ENCODE measurements at places on chromosomes 3 and 15. TPM values are rescaled to one million over a fixed set of nuclear protein-coding genes. Genes with fewer than 3 reads are reported as not detected.

The PBRM1 gene
- 67.1 TPM for total RNA-seq

DNA sequence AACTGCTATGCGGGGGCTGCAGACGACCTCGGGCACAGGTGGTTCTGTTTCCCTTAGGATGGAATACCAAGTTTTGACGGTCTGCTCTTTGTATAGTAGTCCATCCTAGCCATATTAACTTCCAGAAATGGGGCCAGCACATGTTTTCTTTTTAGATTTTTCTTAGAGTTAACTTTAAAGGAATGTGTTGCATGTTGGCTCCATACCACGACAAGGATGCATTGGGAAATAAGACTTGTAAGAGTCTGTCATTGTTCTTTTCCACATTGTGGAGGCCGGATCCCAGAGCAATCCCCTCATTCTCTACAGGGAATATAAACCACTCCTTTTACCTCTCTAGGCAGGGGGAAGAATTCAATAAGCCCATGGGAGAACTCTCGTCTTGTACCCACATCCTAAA is 87.1 kb upstream of the PLSCR4 start:
- no peak for DNase-seq
- no peak overlapping the region for H3K27ac ChIP-seq
- no peaks in the 10 kb centered on the region for H3K27me3 ChIP-seq
- no peak overlapping the region for H3K4me3 ChIP-seq
- H3K36me3 ChIP-seq: no peaks in the 10 kb centered on the region
- no peaks in the 10 kb centered on the region for H3K4me1 ChIP-seq

DNA sequence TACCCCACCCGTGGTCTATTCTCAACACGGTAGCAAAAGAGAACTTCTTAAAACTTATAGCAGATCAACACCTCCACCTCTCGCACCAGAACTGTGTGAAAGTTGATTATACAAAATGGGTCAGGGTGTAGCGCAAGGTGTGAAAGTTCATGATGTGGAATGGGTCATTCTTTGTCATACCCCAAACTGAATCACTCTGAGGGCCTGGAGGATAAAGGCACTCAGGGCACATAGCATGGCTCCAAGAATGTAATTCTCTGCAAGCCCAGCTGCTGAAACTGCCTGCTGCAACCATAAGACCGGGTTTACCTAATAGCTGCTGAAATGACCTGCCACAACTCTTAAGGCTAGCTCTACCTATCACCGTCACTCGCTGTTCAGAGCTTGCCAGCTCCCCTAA is 70.0 kb downstream of the FOXP1 start:
- peaks cover 31% of the 10 kb centered on the region for H3K4me1 ChIP-seq
- no peaks in the 10 kb centered on the region for H3K36me3 ChIP-seq
- no peak for DNase-seq
- no peaks in the 10 kb centered on the region for H3K27me3 ChIP-seq
- no peak overlapping the region for H3K4me3 ChIP-seq

GRCh38 chr3:57783186-57784088 is 27.3 kb downstream of the SLMAP start:
- H3K4me1 ChIP-seq: no peaks in the 10 kb centered on the region
- H3K27me3 ChIP-seq: no peaks in the 10 kb centered on the region
- H3K27ac ChIP-seq: no peak overlapping the region
- no peak for DNase-seq

DNA sequence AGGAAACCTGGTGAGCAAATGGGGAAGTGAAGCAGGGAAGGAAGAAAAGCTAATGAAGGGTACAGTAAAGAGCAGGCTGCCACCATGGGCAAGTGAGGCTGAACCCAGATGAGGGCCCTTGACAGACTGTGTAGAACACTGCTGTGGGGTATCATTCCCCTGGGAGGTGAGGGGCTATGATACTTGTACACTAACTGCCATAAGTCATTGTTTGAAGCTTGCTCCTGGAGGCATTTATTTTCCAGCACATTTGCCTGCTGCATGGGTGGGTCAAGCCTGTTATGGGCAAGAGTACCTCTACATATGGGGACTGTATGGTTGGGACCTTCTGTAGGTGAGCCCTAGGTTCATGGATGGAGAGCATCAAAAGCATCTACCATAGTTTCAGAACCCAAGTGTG is 57.4 kb downstream of the POMGNT2 start:
- H3K4me1 ChIP-seq: no peaks in the 10 kb centered on the region
- H3K27me3 ChIP-seq: no peaks in the 10 kb centered on the region
- no peaks in the 10 kb centered on the region for H3K36me3 ChIP-seq

- no peak for DNase-seq
- peak overlapping the region; percentile 73 for H3K27ac ChIP-seq
- no peaks in the 10 kb centered on the region for H3K36me3 ChIP-seq
- no peak overlapping the region for H3K4me3 ChIP-seq
- H3K4me1 ChIP-seq: peaks cover 40% of the 10 kb centered on the region
Observed at GRCh38 chr3:124837730-124838186, 49.4 kb downstream of the ITGB5 start.

DNA sequence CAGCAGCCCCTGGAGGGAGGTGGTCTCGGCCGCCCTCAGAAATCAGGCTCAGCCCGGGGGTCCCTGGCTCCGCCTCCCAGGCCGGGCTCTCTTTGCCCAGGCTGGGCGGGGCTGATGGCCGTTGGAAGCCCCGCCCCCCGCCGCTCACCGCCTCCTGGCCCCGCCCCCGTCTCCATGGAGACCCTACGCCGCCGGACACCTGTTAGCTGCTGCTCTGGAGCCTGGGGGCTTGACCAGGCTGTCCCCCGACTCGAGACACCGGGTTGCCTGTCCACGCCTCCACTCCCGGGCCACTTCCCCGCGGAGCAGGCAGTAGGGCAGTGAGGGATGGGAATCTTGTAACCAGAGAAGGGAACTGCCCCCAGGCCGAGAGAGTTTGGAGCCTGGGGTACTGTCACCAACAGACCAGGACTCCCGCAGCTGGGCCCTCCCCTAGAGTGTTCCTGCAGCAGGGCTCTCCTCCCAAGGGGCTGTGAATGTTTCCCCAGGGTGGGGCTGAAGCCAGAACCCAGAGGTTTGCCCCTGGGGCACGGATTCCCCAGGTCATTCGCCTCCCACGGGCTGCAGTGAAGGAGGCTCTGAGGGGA is 27.8 kb upstream of the RPL32 start:
- H3K4me3 ChIP-seq: peak overlapping the region; percentile 22
- DNase-seq: peak; percentile 82
- no peaks in the 10 kb centered on the region for H3K4me1 ChIP-seq
- H3K27ac ChIP-seq: no peak overlapping the region
- H3K27me3 ChIP-seq: no peaks in the 10 kb centered on the region
- no peaks in the 10 kb centered on the region for H3K36me3 ChIP-seq

DNA sequence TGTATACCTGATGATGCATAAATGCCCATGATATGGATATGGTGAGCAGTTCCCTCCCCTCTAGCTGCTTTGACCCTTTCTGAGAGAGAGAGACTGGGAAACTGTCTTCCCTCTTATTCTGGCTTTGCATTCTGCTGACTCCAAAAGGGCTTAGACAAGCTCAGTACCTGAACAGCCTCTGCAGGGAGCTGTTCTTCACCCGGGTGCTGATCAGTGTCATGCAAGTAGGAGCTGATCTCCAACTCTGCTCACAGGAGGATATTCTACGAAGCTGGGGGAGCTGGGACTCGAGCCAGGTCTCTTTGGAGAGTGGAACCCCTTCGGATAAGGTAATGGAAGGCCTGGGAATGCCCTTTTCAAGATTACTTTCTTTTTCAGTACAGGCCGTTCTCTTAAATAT is 237.1 kb downstream of the RYR3 start:
- no peak overlapping the region for H3K27ac ChIP-seq
- no peak overlapping the region for H3K4me3 ChIP-seq
- no peaks in the 10 kb centered on the region for H3K36me3 ChIP-seq
- DNase-seq: no peak
- no peaks in the 10 kb centered on the region for H3K4me1 ChIP-seq
- no peaks in the 10 kb centered on the region for H3K27me3 ChIP-seq

The OCA2 gene
- total RNA-seq: 0.55 TPM

GRCh38 chr15:73346735-73347312 is 21.9 kb downstream of the HCN4 start:
- DNase-seq: peak; percentile 85
- no peak overlapping the region for H3K4me3 ChIP-seq

The STXBP5L gene
- not detected for total RNA-seq

The PLA2G4E gene
- total RNA-seq: 1.5 TPM

DNA sequence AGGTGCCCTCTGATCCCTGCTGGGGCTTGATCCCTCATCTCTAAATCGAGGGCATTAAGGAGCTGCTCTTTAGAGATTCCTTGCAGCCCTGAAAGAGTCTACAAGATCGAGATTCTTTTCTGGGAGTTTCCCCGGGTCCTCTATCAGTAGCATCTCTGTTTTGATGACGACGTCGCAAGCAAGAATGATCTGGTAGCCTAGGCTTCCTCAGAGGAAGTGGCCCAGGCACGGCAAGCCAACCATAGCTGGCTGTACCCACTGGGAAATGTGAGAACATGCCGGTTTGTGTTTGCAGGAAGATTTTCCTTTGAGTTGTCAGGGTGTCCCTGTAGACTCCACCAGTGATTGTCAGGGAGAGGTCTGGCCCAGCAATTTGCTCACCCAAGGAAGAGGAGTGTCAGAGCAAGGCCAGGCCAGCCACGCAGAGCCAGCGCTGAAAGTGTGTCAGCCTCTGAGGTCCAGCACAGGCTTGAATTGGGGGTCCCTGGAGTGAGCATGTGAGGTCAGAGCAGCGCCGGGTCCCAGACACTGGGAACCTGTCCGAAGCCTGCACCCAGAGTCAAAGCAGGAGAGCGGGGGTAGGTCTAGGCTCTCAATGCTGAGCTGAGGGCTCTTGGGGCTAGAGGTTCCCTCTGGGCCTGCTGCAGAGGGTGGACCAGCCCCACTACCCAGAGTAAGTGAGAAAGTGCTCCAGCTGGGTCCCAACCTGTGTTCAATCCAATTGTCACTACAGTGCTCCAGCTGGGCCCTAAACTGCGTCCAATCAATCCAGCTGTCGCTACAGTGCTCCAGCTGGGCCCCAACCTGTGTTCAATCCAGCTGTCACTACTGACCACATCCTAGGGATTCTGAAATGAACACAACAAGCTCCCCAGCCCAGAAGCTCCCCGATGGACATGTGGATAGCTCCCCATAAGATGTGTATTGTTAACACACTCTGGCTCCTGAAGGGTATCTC is 95.7 kb downstream of the CHDH start:
- H3K27ac ChIP-seq: peak overlapping the region; percentile 30
- no peak overlapping the region for H3K4me3 ChIP-seq
- DNase-seq: no peak
- no peaks in the 10 kb centered on the region for H3K36me3 ChIP-seq
- no peaks in the 10 kb centered on the region for H3K27me3 ChIP-seq

The ADAMTS17 gene
- total RNA-seq: 6.2 TPM

- H3K27ac ChIP-seq: no peak overlapping the region
- no peak overlapping the region for H3K4me3 ChIP-seq
- DNase-seq: no peak
- no peaks in the 10 kb centered on the region for H3K4me1 ChIP-seq
Observed at GRCh38 chr15:29548006-29548405, 274.3 kb downstream of the TJP1 start.

The FBXO40 gene
- total RNA-seq: 0.09 TPM

The PTX3 gene
- 7.2 TPM for total RNA-seq

DNA sequence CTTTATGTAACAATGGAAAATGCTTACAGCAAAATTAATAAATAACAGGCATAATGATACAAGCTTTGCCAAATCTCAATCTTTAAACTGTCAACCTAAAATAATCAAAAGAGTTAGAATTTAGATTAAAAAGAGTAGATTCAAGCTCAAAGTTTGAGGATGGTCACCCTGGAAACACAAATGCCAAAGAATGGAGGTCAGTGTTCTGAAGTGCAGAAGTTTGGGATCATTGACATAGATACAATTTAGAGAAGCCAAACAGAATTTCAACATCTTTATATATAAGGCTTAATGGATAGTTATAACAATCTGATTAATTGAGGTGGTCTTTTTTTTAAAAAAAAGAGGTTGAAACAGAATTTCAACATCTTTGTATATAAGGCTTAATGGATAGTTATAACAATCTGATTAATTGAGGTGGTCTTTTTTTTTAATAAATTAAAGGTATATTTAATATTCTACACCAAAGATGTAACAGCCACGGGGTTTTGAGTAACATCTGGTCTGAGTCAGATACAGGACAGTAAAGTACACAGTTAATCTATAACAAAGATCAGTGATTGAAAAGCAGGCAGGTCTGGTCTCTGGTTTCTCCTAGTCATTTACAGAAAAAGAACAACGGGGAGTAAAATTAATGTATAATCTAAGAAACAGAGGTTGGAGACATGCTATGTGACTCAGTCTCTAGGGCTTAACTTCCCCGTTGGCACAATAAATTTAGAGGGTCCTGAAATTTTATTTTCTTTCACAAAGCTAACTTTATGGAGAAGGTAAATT is 490.7 kb downstream of the GBE1 start:
- H3K27ac ChIP-seq: no peak overlapping the region
- no peaks in the 10 kb centered on the region for H3K36me3 ChIP-seq
- DNase-seq: no peak
- no peaks in the 10 kb centered on the region for H3K27me3 ChIP-seq
- H3K4me1 ChIP-seq: no peaks in the 10 kb centered on the region

The CHL1 gene
- total RNA-seq: 16.0 TPM

GRCh38 chr3:194654443-194654842 is 17.5 kb downstream of the LSG1 start:
- no peak overlapping the region for H3K27ac ChIP-seq
- H3K4me1 ChIP-seq: no peaks in the 10 kb centered on the region
- H3K36me3 ChIP-seq: peaks cover 84% of the 10 kb centered on the region
- no peak overlapping the region for H3K4me3 ChIP-seq

- no peaks in the 10 kb centered on the region for H3K36me3 ChIP-seq
- no peaks in the 10 kb centered on the region for H3K27me3 ChIP-seq
- H3K4me1 ChIP-seq: no peaks in the 10 kb centered on the region
Observed at GRCh38 chr15:39028069-39028468, 463.5 kb upstream of the RASGRP1 start.

The CMTM8 gene
- 24.9 TPM for total RNA-seq

The SMCO1 gene
- total RNA-seq: not detected

The EPHB3 gene
- total RNA-seq: 7.8 TPM

DNA sequence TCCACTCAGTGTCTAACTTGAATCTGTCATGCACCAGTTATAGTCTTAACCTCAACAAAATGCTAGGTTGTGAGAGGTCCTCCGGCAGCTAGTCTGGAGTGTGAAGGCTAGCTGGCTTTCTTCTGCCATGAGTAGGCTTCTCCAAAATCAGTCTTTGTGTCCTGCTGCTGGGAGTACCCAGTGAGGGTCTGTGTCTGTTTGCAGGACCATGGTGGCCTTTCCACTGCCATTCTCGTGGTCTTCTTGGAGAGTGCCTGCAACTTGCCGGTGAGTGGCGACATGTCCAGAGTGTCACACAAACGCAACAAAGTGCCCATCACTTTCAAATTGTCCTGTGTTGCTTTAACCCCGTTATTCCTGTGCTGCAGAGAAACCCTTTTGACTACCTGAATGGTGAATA is 34.0 kb downstream of the ESYT3 start:
- peaks cover 14% of the 10 kb centered on the region for H3K4me1 ChIP-seq
- H3K27me3 ChIP-seq: no peaks in the 10 kb centered on the region
- H3K4me3 ChIP-seq: no peak overlapping the region
- no peak for DNase-seq

GRCh38 chr3:87047852-87048251 is 56.9 kb upstream of the VGLL3 start:
- no peak overlapping the region for H3K4me3 ChIP-seq
- H3K27me3 ChIP-seq: no peaks in the 10 kb centered on the region
- H3K27ac ChIP-seq: no peak overlapping the region
- no peaks in the 10 kb centered on the region for H3K4me1 ChIP-seq
- DNase-seq: no peak
- no peaks in the 10 kb centered on the region for H3K36me3 ChIP-seq

Measured in upper lobe of right lung (tissue), 1 donor.